ENCODE measurements at places on chromosomes 2 and 18.

DNA sequence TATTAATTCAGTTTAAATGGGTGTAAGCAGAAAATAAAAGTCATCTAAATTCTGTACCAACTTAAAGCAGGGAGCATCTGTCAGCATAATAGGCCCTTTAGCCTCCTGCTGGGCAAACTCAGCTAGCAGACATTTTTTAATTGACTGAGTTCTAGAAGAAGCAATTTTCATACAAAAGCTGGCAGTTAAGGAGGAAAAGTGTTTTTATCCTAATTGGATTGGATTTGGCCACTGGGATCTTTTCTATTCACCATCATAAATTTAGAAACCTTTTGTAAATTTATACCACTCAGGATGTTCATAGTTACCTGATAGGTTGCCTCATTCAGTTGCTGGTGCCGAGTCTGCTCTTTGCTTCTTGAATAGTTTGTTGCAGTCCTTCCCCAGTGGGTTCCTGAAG, 262.7 kb upstream of the FSIP2 start:
- DNase-seq = no peak

GRCh38 chr2:67904566-67904965, 158.2 kb downstream of the C1D start:
- no peak for DNase-seq

GRCh38 chr2:144014103-144014502, 505.8 kb downstream of the ZEB2 start:
- no peak for DNase-seq

GRCh38 chr2:199596549-199596948, 138.8 kb upstream of the SATB2 start:
- DNase-seq = no peak

- DNase-seq = peak; percentile 6
Observed at GRCh38 chr2:40244675-40245074, 207.2 kb downstream of the SLC8A1 start.

- no peak for DNase-seq
Observed at GRCh38 chr2:60837123-60837522, 44.3 kb upstream of the REL start.

DNA sequence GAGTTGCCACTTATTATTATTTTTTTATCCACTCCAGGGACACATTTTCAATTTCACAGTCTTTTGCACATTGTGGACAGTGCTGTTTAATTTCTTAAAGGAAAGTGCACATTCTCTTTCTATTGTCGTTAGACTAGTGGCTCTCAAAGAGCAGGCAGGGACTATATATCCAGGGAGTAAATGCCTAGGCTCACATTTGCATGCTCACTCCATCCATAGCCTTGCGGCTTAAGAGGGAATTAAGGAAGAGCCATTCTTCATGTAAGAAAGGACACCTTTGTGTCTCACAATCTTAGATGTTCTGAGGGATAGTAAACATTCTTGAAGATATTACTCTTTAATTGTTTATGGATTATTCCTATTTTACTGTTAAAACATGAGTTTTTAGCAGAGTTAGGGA, 70.8 kb downstream of the FIGN start:
- DNase-seq = no peak

DNA sequence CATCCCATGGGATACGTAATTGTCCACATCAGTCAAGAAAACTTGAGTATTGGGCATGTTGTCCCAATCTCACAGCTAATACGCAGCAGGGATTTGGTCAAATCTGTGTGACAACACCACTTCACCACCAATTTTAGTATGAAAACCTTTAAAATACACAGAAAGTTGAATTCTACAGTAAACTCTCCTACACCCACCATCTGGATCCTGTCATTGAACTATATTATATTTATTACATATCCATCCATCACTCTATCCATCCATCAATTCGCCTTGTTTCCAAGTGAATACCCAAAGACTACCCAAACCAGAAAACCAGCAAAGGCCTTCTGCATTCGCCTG, 846 bp upstream of the FKBP7 start:
- no peak for DNase-seq

- no peak for DNase-seq
Observed at GRCh38 chr2:166891727-166892126, 3.4 kb downstream of the XIRP2 start.

GRCh38 chr2:71538656-71539265, 85.4 kb downstream of the DYSF start:
- DNase-seq = no peak

GRCh38 chr2:113351375-113352355, 72.9 kb upstream of the PAX8 start:
- no peak for DNase-seq

Measured in thoracic aorta (tissue), 2 donors.